T-helper 9 cell (primary cell): ENCODE measurements at places on chromosomes 2 and 18.

DNA sequence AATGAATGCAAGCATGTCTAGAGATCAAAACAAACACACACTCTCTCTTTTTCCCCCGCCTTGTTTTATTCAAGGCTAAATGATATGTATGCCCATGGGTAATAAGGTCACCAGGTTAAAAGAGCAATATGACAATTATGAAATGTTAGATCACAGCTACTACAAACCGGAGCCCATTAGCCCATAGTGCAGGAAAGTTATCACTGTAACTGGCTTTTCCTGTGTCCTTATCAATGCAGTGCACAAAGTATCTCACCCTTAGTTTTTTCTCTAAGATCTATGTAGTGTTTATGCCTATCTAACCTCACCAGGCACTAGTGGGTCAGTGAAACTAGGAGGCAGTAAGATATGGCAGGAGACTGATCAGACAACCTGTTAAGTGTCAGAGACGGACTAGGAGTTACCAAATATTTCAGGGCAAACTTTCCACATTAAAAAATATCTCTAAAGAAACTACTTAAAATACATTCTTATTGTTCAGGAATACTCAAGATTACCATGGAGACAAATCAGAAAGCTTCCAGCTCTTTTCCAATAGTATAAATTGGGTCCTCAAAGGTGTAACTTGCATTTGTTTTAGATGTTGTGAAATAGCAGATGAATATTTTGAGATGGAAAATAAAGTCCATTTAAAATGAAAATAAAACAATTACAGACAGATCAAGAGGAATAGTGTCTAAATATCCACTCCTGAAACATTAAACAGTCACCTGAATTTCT is 282.2 kb downstream of the EXOC6B start:
- DNase-seq, result no peak

- no peak for DNase-seq
Observed at GRCh38 chr2:96114546-96114902, 1.8 kb downstream of the ADRA2B start.

- no peak for DNase-seq
Observed at GRCh38 chr2:223588251-223588650, 13.9 kb downstream of the SCG2 start.

GRCh38 chr2:231691251-231691772 is 17.0 kb upstream of the PTMA start:
- DNase-seq, result no peak

DNA sequence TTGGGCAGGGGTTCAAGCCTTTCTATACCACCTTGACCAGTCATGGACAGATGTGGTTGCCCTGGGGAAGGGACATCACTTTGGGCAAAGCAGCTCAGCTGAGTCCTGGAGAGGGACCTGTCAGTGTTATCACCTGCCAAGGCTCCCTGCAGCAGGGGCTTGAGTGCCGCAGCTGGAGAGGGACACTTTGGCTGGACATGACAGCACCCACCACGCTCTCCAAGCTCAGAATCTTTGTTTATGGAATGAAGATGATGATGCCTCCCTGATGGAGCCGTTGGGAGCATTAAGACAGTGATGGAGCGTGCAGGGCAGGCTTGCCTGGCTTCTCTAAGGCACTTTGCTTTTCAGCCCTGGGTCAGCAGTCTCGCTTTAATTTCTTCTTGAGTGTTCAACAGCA is 4.3 kb upstream of the TFCP2L1 start:
- DNase-seq, result no peak

DNA sequence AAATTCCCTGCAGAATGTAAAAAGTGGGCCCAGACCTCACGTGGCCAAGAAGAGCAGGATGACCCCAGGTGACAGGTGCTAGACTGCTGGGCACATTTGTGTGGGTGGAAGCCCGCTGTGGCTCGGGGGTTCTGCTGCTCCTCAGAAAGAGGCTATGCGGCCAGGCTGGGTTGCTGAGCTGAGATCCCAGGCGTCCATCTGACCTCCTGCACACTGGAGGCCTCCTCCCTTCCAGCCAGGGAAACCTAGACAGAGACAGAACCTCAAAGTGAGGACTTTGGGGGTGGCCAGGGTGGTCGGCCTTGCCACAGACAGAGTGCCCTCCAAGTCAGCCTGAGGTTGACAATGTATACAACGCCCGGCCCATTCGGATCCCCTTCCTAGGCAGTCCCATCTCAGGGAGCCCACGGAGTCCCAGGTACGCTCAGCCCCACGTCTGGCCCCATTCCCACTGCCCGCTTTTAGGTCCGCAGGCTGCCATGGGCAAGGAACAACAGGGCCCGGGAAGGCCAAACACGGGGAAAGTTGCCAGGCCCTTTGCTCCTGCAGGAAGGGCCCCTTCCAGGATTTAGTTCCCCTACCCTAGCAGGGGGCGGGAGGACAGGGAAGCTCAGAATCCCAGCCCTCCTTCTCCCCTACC is 75.6 kb downstream of the KIAA2012 start:
- DNase-seq, result no peak

DNA sequence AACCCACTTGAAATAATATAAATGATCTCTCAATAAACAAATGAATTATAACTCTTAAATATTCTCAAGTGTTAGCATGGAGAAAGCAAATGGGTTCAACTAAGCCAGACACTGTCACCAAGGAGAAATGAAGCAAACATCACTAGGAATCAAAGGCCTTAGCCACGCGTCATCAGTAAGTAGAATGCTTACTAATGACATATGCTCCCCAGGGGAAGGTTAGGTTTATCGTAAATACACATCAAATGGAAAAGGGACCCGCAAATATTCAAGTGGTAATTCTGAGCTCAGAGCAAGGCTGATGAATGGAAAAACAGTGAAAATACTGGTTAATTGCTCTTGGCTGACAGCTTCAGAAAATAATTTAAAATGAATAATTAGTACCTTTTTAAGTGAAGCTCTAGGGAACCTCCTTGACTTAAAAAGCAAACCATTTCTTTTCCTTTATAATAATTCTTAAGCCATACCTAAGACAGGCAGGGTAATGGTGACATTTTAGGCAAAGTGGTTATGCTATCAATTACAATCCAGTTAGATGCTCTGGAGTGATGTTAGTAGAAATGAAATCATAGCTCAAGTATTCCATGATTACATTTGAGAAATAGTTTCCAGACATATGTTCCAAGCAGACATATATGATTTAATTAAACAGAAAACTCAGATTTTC is 101.5 kb downstream of the ALPK2 start:
- no peak for DNase-seq

DNA sequence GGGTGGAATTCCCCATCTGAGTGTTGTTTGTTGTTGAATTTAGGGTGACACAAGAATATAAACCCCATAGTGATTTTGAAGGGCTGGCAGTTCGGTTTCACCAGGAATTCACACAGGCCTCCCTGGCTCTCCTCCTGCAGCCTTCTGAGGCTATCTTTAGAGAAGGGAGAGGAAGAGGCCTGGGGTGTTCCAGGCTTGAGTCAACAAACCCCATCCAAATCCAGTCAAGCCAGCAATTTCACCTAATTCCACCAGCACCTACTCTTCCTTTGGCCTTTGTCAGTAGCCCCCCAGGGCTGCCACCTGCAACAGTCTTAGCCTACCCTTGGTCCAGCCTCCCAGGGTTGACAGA is 32.0 kb downstream of the MARCHF4 start:
- no peak for DNase-seq

DNA sequence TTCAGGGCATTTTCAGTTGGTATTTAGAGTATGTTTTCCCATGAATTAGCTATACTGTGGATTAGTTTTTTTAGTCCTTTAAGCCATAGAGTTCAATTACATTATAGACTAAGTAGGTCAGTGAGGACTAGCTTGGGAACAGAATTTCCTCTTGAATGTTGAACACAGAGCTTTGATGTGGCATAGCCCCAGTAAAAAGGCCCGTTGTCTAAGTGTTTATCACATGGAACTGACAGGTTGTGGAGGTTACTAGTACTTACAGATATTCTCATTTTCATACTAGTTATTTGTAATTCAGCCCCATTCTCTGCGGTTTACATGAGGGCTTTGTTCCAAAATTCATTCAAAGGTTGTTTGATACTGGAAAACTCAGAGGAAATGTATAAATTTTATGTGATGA is 6.2 kb downstream of the INSIG2 start:
- DNase-seq, result no peak

GRCh38 chr2:21161832-21162614 is 38.3 kb downstream of the TDRD15 start:
- no peak for DNase-seq

DNA sequence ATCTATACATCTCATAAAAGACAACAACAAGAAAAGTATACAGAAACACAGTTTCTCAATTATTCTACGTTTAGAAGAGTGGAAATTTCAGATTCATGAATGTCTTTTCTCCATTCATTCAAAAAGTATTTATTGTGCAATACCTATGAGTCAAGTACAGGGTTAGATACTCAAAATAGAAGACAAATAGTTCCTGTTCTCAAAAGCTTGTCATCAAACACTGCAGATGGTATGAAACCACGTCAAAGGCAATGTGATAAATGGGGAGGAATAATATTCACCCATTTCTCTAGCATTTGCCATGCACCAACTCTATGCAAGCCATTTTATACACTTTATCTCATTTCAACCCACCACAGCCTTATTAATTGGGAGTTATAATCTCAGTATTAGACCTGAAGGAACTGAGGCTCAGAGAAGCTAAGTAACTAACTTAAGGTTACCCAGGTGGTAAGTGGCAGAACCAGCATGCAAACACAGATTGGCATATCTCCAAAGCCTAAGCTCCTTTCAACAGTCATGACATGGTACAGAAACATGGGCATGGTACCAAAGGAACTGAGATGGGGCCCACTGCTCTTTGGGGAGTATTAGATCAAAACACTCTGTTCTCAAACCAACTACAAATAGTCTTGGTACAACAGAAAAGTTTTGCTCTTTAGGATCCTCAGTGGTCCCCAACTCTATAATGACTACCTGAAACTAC is 67.2 kb upstream of the NPAS2 start:
- DNase-seq, result no peak

GRCh38 chr2:70161069-70161534 is 29.7 kb downstream of the C2orf42 start:
- no peak for DNase-seq

DNA sequence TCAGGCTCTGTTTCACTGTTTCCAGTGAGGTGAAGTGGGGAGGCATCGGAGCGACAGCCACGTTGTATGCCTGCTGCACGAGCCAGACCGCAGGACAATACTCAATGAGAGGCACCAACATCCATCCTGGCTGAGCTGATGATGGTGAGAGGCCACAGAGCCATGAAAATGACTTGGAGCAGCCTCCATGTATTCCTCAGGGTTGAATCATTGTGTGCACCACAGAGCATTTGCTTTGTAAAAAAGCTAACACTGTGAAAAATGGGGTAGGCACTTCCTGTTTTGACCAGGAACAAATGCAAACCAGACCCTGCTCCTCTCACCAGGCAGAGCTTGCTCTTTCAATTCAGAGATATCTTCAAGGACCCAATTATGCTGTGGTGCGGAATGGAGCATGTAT is 87.2 kb downstream of the LPIN1 start:
- no peak for DNase-seq

GRCh38 chr2:27929916-27930486 is 39.5 kb downstream of the BABAM2 start:
- DNase-seq, result no peak

GRCh38 chr2:73931531-73932500 is 5.1 kb downstream of the DGUOK start:
- no peak for DNase-seq
